ENCODE measurements at places on chromosomes 16 and 17.

- no peak for DNase-seq
Measured at GRCh38 chr16:73015612-73016487, 32.1 kb downstream of the ZFHX3 start.

GRCh38 chr17:51441431-51441830, 181.1 kb downstream of the UTP18 start:
- no peak for DNase-seq

- DNase-seq = no peak
Measured at GRCh38 chr17:38660097-38661025, 14.4 kb downstream of the EPOP start.

GRCh38 chr17:1606352-1606985, 22.2 kb downstream of the SLC43A2 start:
- DNase-seq = no peak

GRCh38 chr17:81509207-81509971, 3.2 kb downstream of the ACTG1 start:
- no peak for DNase-seq

GRCh38 chr17:65755799-65756198, 194.4 kb upstream of the AXIN2 start:
- DNase-seq = no peak

DNA sequence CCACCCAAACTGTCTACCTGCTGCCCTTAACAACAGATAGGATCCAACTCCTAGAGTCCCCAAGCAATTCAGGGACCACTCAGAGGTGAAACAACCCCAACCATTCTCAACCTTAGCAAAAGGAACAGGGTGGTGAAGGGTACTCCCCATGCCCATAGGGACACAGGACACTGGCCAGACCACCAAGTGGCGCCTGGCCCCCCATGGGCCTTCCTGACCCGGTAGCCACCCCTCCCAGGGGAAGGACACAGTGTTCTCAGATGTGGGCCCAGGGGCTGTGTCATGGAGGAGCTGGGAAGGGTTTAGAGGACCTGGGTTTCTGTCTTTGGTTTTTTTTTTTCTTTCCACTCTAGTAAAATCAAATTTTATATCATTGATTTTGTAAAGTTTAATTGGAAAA, 9.7 kb upstream of the SLC25A39 start:
- no peak for DNase-seq

GRCh38 chr17:76543482-76543825, 3.6 kb downstream of the PRCD start:
- DNase-seq = no peak

DNA sequence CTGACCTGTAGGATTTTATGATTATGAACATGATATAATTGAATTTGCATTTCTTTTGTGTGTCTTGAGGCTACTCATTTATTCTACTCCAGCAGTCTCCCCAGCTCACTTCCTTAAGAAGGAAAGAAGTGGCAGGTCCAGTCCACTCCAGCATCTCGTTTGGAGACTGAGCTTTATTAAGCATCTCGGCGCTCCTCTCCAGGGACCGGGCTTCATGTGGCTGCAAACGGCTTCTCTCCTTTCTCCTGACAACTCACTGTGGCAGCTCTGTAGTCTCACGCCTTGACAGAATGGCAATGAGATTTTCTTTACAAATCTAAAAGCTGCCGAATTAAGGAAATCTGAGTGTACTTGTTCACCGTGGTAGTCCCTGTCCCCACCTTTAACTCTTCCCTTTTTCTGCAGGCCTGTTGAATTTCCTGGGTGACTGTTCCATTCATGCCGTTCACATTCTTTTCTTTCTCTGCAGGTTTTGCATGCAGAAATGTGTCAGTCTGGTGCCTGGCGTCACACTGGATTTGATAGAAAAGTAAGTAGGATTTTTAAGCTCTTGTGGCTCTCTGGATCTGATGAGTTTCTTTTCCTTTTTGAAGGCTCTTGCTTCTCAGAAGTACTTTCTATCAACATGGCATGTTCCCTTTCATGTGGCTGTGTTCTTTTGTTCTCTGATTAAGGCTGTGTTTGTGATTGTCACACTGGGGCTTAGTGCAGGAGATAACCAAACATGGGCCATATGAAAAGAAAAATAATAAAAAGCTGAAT, 200.5 kb upstream of the CHMP6 start:
- no peak for DNase-seq

DNA sequence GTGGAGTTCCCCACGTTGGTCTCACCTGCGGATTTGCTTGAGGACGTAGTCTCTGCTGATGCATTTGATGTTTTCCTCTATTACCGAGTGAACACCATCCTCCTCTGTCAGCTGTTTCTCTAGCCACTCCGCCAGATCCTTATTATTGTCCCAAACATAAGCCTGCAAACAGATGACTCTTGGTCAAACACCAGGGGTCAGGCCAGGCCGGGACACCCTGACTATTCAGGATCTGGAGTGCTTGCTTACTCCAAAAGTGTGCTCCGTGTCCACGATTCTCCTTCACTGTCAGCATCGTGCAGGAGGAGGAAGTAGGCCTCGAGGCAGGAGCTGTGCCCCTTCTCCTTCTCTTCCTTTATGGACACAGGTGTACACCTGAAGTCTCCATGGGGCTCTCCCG, 140.2 kb downstream of the AATF start:
- no peak for DNase-seq

DNA sequence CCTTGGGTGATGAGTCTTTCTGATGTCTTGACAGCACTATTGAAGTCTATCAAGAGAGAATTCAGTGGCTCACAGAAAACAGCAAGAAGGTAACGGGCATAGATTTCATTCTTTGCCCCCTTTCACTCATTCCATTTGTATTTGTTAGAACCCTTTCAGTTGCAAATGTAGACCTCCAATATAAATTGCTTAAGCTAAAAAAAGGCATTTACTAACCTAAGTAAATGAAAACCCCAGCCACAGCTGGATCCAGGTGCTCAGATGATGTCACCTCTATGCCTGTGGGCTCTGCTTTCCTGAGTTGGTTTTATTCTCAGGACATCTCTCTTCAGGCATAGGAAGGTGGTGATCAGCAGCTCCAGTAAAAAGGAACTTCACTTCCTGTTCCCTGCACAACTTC, 11.1 kb downstream of the VWA3A start:
- no peak for DNase-seq

DNA sequence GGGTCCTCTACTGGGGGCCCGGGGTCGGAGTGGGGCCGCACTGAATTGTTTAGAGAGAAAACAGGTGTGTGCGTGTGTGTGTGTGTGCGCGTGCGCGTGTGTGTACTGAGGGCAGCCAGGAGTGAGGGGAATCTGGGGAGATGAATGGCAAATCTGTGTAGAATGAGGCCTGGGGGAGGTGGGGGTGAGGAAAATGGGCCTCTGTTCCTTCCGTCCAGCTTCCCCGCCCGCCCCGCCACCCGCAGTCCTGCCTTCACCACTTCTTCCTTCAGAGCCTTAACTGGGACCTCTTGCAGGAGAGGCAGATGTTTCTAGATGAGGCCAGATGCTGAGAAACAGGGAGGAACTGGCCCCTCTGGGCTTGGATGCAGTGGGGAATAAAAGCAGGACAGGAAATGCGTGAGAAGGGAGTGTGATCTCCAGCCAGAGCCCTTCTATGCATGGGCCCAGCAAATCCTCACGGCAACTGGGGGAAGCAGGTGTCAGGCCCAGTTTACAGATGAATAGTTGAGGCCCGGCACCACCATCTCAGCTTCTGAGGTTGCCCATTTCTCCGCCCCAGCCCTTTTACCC, 29.7 kb upstream of the NGFR start:
- DNase-seq = no peak

GRCh38 chr16:72493716-72494415, 321.9 kb upstream of the PMFBP1 start:
- no peak for DNase-seq

GRCh38 chr17:59154292-59154720, 680 bp downstream of the SKA2 start:
- peak; percentile 59 for DNase-seq

GRCh38 chr16:81627024-81627423, 152.1 kb upstream of the PLCG2 start:
- DNase-seq = no peak

DNA sequence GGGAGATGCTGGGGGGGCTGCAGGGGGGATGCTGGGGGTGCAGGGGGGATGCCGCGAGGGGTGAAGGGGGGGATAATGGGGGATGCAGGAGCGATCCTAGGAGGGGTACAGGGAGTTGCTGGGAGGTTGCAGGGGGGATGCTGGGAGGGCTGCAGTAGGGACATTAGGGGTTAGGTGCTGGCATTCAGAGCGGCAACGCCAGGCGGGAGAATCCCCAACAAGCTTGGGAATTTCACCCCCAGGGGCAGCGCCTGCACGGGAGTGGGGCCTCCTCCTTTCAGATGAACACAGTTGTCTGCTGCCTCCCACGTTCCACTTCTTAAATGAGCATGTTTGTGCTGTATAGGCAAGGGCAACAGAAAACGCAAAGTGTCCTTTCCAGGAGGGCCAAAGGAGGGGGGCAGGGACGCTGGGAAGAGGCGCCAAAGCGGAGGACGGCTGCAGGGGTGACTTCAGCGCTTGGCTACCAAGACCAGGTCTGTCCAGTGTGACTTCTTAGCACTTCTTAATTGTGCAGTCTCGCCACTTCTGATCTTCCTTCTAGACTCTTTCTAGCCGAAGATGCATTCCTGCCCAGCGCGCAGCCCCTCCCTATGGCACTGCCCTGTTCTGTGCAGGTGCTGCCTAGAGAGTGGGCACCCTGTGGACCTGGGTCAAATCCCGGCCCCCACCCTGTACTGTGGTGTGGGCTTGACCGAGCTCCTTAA, 2.0 kb upstream of the SLC6A4 start:
- DNase-seq = no peak

DNA sequence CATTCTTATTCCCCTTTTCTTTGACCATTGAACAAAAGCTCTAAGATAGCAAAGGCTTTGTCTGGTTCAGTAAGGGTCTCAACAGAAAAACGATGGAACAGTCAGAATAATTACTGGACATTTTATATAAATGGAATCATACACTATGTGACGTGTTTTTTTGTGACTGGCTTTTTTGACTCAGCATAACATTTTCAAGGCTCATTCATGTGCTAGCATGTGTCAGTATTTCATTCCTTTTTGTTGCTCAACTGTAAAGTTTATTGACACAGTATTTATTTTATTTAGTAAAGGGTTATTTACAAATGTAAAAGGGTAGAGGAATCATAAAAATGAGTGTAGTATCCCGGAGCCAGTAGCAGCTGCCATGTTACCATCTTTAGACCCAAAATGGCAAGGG, 226.2 kb downstream of the CDRT15L2 start:
- DNase-seq = no peak

DNA sequence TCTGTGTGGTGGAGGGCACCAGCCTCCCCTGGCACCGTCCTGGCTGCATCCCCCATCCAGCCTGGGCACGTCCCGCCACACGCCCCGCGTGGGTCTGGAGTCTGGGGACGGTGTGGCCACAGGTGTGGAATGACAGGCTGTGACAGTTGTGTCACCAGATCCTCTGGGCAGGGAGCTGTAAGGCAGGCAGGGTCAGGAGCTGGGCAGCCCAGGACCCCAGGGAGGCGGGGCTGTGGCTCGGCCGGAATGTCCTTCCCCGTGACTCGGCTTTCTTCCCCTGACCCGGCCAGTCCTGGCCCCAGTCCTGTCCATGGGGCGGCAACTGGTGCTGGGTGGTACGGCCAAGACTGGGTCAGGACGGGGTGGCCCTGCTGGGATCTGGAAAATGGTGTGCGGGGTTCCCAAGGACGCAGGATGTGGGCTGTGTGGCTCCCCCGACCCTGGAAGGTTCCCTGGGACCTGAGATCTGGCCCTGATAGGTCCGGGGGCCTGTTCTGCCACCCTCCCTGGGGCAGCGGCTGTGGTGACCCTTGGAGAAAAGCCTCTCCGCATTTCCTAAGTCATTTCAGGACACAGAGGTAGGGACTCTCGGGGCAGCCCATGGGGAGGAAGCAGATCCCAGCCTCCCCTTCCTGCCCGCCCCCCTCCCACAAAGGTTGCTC, 3.3 kb upstream of the SLC16A3 start:
- DNase-seq = no peak

DNA sequence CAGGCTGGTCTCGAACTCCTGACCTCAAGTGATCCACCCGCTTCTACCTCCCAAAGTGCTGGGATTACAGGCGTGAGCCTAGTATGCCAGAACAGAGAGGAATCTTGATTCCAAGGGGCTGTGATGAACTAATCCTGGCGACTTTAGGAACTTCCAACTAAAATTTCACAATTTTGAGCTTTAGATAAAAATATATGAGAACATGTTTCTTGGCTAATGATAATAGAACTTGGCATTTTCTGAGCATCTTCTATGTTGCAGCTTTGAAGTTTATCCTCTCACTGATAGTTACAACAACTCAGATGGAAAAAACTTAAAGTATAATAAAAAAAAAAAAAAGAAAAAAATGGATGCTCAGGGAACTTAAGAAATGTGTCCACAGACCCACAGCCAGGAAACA, 69.8 kb upstream of the WSCD1 start:
- DNase-seq = no peak

DNA sequence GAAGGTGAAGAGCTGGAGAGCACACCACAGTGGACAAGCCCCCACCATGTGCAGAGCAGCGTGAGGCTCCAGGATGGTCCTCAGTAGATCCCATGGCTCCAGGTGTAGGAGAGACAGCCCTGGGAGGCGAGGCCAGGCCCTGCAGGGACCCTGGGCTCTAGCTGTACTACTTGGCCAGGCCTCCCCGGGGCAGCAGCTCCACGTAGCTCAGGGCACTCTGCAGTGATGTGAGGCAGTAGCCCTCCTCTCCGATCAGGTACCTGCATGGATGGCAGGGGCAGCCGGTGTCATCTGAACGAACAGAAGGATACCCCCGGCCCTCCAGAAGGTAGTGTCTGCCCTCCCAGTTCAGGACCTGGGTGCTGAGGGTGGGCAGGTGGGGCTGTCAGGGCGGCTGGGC, 6.2 kb upstream of the SPATA2L start:
- no peak for DNase-seq

- DNase-seq = no peak
Measured at GRCh38 chr16:14244196-14245010, 173.3 kb downstream of the MRTFB start.

DNA sequence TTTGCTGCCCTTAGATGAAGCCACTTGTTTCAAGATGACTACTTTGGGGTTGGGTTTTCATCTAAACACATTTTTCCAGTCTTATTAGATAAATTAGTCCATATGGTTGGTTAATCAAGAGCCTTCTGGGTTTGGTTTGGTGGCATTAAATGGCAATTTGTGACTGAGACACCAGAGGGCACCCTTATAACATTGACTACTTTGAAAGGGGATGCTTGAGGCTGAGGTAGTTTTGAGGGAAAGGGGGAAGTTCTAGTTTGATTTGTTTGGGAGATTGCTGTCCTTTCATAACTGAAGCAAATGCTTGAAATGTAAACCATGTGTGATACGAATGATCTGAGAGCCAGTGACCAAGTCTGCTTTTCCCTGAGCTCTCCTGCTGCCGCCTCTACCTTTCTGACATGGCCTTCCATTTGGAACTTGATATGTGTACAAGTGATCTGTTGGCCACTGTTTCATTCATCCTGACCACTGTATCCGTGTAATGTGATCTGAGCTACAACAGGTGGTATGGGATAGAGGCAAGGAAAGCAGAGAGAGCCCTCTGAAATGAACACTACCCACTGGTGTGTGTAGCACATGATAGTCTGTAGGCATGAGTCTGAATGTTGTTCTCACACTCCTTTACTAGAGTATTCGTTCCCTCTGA, 5.8 kb upstream of the RARA start:
- DNase-seq = peak; percentile 44
